Germinal center (tissue), 1 donor: ENCODE measurements at places on chromosomes 1 and 21.

DNA sequence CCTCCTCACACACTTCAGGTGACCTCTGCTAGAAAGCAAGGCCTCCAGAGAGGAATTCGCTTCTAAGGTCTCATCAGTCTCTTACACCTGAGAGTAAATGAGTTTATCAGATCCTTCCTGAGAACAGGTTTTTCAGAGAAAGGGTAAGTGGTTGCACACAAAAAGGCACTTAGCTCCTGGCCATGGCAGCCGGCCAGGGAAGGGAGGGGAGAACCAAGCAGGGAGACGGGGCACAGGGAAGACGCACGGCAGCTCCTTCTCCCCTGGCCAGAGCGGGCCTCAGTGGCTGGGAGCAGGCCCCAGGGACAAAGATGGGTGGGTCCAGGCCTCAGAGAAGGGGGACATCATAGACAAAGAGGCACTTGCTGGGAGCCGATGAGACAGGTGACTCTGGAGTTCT is 3.6 kb upstream of the TNNT2 start:
- no peak for DNase-seq

DNA sequence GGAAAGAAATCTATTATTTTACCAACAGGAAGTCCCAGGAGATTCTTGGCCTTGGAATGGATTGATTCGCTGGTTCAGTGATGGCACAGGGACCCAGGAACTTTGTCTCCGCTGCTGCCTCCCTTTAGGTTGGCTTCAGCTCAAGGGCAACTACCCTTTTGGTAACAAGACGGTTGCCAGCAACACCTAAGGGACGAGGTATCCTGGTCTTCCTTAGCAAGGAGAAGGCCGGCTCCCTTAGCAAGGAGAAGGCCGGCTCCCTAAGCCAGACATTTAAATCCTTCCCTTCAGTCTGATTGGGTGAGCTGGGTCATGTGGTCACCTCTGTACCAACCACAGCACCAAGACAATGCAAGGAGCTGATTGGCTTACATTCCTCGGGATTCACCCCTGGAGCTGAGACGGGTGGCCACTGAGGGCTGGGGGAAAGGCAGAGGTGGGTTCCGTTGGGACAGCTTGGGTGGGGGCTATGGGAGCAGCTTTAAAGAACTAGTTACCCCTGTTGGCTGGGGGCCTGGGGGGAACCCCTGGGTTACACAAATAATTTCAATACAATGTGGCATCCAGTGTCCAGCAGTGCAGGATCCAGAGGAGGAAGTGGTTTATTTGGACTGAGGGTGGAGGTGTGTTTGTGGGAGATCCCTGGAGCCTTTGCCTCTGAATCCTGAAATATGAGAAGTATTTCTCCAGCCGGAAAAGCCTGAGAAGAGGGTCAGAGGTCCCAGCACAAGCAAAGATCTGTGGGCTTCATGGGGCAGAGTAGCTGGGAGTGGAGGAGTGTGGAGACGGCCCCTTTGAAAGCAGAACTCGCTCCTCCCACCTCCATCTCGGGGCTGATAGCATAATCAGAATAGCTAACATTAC is 20.7 kb upstream of the CLIC4 start:
- DNase-seq: no peak

DNA sequence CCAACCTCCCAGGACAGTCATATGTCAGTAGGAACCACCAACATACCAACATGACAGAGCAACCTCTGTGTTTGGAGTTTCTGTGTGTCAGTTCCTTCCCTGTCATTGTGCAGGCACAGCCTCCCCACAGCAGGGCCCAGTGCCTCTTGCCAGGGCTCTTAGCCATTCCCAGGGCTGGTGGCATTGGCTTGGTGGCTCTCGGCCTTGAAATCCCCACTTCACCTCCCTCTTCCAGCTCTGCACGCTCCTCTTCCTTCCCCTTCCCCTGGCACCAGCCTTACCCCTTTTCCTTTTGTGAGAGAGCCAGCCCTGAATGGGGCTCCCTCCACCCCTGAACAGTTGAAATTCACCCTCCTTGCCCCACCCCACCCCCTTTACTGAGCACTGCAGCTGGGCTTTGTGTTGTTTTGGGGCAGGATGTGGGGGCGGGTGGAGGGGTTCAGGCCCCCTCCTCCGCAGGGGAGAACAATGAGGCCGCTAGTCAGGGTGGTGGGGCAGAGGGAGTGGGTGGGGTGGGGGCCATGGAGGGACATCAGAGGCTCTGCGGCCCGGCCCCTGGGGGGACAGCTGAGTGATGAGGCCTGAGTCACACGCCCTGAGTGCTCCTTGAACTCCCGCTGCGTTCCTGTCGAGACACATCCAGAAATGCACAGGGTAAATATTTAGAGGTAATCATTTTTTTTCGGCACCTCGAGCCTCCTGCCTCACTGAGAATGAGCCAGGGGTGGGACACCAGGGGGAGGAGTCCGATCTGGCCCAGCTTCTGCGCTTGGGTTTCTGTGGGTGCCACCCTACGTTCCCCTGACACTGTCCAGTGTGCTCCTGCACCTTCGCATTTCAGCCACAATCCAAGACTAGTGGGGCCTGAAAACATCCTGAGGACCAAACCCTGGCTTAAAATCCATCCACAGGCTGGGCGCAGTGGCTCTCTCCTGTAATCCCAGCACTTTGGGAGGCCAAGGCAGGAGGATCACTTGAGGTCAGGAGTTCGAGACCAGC is 28.6 kb downstream of the LGR6 start:
- no peak for DNase-seq

DNA sequence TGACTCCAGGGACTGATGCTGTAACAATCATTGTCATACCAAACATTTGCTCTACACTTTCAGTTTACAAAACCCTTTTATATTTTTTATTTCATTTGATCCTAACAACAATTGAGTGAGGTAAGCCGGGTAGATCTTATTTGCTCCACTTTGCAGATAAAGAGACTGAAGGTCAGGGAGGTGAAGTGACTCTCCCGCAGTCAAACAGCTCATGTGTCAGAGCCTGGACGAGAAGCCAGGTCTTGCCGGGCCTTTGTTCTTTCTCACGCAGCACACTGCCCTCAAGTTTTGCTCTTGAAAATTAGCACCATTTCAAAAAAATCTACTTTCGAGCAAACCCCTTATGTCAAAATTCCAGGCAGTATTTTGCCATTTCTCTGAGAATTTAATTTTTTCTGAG is 65.2 kb downstream of the CD247 start:
- no peak for DNase-seq

- no peak for DNase-seq
Observed at GRCh38 chr1:29425631-29426030, 189.3 kb downstream of the PTPRU start.
